H7 (cell line): ENCODE measurements at places on chromosomes 6 and 20.

- DNase-seq: peak; percentile 64
These were observed 143.6 kb downstream of the PHACTR3 start for GRCh38 chr20:59747671-59748515.

DNA sequence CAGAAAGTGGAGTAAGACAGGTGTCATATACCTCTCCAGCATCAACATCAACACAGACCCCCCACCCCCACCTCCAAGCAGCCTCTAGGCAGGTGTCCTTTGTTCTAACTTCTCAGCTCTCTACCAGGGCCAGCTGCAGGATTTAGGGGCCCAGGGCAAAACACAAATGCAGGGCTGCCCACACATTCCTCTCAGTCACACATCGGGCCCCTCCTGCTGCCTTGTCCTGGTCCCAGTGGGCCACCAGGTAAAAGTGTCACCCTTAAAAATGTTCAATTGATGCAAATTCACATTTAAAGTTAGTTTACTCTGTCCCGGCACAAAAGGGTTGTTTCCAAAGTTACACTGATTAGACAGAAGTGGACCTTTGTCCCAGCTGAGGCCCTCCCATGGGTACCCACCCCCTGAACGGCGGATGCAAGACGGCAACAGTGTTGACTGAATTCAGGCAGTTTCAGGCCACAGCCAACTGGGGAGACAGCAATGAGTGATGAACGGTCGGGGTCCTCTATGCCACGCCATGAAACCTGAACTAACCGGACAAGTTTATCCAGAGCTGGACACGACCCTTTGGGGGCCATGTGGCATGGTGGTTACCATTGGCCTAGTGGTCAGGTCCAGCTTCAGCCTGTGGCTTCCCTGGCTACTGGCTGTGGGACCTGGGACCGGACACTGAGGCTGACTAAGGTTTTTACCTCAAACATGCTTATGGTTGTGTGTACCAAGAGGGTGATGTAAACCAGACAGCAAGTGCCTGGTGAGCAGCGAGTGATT is 52.2 kb upstream of the UNC93A start:
- peak; percentile 70 for DNase-seq

DNA sequence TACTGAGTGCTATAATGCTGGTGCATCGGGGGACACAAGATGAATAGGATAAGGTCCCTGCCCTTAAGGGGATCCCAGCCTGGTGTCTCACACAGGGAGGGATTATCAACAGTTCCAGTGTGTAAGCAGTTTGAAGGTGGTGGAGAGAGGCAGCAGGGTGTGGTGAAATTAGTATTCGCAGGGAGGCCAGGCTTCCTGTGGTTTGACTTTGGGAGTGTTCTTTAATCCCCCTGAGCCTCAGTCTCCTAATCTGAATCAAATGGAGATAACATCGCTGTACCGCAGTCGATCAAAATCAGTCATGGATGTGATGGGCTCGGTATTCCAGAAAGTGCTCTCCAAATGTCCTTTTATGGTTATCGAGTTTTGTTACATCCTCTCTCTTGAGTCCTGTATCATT is 288.1 kb upstream of the SUPT3H start:
- DNase-seq: no peak

DNA sequence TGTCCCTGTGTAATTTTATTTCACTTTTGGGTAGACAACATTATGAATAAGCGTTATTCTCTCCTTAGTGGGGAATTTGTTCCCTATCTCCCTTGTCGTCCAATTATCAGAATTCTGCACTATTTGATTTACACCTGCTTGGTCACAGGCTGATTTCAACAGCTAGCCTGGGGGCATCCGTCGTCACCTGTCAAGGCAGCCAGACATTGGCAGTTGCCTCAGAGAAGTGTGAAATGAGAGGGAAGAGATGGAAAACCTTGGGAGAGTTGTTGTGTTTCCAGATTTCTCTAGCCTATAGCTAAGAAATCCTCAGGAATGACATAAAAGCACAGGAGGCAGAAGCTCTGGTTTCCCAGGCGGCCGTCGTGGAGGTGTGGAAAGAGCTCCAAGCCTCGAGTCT is 891 bp upstream of the GHRH start:
- no peak for DNase-seq

DNA sequence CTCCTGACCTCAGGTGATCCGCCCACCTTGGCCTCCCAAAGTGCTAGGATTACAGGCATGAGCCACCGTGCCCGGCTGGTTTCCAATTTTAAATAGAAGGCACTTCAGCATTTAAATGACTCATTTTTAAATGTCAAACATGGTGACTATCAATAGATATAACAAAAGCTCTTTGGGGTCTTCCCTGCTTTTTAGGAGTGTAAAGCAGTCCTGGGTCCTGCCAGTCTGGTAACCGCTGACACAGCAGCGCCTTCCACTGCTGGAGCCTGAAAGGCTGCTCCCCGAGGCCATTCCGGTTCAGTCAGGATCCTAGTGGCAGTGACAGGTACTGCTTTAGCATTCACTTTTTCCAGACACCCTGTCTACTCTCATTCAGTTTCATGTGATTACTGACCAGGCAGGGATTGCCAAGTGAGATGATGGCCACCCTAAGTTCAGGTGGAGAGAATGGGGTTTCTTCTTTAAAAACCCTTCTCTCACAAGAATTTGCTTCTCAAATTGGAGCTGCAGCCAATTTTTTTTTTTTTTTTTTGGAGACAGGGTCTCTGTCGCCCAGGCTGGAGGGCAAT is 5.1 kb downstream of the DIDO1 start:
- peak; percentile 76 for DNase-seq
